ENCODE measurements at places on chromosomes 6 and 20.
A peak's percentile ranks its signal among the peaks of the same experiment; 100 is the strongest.

DNA sequence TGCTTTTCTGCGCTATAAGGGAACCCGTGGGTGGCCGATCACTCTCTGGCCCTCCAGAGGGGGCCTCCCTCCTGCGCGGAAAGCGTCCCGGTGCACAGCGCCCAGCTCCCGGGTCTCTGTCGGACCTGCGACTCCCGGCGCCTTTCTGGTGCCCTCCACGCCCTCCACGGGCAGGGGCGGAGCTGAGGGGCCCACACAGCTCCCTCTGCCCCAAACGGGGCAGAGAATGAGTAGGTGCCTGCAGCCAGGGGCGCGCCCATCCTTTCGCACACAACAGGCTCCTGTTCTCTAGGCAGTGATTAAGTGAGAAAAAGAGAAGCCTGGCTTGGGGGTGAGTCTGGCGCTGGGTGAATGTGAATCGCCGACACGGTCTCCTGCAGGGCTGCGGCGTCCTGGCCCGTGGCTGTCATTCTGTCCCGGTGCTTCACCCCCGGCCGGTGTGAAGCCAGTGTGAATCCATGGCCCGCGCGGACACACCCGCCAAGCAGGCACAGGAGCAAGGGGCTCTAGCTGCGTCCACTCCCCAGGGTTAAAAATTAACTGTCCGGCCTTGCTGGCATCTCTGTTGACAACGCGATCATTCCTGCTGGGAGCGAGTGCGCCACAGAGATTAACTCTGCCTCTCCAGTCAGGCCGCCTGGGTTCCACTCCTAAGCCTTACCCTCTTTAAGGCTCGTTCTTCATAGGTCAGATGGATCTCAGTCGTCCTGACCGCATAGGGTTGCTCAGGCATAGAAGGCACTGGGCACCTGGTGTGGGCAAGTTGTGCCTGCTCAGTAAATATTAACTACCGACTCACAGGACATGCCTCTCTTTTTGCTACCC, 88.8 kb downstream of the PCSK2 start:
- no peak for DNase-seq

DNA sequence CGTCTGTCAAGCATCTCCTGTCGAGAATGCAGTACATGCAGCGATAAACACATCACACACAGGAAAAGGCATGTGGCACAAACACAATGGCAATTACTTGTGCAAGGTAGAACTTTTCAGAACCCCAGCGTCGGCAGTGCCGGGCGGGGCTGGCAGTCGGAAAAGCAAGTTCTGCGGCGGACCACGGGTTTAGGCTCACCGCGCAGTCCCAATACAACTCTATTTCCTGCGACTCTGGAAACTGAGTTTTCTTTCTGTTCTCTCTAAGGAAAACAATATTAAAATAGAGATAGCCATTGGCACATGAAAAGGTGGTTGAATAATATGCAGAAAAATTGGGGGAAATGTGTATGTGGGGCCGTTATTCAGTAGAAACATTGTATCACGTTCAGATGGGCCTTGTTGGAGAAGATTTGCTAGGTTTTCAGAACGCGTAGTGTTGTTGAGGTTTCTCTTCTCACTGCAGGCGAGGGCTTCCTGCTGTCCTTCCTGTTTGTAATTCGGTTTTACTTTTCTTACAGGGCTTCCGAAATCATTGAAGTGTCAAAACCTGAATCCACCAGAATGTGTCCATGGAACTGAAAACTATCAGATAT, 369.5 kb downstream of the THBS2 start:
- no peak for DNase-seq

- DNase-seq: no peak
Observed at GRCh38 chr20:58776109-58776508, 74.6 kb downstream of the GNAS-AS1 start.

DNA sequence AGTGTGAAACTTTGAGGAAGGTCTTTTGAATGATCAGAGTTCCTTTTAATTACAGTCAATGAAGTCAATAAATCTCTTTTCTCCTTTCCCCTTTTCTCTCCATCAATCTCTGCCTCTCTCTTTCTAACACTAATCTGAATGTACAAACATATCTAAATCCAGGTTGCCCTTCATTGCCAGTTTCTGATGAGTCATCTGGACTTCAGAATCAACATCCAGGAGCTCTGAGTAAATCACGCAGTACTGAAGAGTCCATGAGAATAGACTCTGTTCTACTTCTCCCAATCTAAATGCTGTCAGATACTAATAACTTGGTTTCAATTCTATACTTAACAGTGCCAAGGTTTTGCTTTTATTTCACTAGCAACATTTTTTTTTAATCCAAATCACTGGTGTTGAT, 238.7 kb upstream of the THEMIS start:
- DNase-seq: no peak

DNA sequence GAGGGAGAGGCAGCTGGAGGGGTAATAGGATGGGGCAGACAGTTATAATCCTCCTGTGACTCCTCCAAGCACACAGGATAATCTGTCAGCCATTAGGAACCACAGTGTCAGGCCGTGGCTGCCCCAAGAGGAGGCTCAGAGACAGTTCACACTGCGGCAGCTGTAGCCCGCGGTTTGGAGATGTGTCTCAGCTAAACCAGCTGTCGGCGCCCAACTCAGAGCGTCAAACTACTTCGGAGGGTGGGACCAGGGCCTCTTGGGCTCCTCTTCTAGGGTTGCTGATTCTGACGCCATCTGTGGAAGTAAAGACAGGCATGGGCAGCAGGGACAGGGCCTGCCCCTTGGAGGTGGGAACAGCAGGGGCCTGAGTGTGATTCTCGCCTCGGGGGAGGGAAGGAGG, 309.8 kb downstream of the CDC5L start:
- no peak for DNase-seq

DNA sequence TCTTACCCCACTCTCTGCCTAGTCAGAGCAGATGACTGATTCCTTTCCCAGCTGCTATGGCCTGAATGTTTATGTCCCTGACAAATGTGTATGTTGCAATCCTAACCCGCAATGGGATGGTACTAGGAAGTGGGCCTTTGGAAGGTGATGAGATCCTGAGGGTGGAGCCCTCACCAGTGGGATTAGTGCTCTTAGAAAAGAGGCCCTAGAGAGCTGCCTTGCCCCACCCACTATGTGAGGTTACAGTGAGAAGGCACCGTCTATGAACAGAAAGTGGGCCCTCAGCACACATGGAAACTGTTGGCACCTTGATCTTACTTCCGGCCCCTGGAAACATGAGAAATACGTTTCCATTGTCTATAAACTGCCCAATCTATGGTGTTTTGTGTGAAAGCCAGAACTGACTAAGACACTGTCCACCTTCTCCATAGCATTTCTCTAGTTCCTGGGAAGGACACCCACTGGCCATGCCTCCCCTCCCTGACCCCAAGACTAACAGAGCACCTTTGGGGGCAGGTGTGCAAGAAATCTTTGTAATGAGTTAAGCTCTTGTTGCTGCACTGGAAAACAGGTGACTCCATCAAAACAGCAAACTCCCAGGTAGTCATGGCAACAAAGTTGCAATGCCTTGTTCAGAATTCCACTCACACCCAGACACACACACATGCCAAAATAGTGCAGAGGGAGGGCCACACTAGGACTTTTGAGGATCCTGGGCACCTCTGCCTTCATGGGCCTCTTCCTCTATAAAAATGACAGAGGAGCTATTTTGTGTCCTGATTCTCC, 16.2 kb downstream of the GABRR2 start:
- DNase-seq: peak; percentile 46

DNA sequence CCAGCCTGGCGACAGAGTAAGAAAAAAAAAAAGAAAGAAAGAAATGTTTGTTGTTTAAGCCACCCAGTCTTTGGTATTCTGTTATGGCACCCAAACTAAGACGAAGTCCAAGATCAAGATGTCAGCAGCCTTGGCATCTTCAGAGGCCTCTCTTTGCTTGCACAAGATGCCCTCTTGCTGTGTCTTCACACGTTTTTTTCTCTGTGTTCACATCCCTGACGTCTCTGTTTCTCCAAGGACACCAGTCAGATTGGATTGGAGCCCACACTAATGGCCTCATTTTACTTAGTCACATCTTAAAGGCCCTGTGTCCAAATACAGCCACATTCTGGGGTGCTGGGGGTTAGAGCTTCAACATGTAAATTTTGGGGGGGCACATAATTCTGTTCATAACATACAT, 380.9 kb downstream of the GJA1 start:
- no peak for DNase-seq

DNA sequence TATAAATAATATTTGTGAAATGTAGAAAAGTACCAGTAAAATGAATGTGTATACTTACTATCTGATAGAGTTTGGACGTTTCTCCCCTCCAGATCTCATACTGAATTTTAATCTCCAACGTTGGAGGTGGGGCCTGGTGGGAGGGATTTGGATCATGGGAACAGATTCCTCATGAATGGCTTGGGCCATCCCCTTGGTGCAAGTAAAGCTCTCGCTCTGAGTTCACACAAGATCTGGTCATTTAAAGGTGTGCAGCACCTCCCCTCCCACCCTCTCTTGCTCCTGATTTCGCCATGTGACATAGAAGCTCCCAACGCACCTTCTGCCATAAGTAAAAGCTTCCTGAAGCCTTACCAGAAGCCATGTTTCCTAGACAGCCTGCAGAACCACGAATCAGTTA, 219.0 kb downstream of the HACE1 start:
- DNase-seq: no peak

All from GM12864 (cell line).